ENCODE measurements at places on chromosomes 5 and 9.

DNA sequence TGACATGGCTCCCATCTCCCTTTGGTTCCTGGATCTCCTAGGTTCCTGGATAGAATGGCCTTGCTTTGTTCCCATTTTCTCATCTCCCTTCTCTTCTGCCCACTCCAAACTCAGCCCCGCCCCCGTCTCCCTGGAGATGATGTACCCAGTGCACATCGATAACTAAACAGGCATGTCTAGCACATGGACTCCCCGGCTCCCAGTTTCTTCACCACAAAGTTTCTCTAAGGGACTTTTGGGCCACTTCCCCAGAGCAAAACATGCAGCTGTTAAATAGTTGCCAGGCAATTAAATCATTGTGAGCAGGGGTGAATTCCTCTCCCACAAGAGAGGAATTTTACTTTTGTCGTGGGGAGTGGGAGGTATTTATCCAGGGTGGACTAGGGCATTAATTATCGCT is 259.0 kb downstream of the GADD45G start:
- no peak for DNase-seq

DNA sequence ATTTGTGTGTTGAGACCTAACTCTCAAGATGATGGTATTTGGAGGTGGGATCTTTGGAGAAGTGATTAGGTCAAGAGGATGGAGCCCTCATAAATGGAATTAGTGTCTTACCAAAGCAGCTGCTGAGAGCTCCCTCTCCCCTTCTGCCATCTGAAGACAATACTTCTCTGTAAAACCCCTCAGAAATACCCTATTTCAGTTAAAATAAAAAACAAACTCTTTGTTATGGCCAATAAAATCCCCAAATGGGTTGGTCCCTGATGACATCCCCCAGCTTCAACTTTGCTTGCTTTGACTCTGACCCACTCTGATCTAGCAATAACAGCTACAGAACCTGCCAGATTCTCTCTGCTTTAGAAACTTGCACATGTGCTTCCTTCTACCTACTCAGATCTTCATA is 100.9 kb downstream of the SNCAIP start:
- no peak for DNase-seq

DNA sequence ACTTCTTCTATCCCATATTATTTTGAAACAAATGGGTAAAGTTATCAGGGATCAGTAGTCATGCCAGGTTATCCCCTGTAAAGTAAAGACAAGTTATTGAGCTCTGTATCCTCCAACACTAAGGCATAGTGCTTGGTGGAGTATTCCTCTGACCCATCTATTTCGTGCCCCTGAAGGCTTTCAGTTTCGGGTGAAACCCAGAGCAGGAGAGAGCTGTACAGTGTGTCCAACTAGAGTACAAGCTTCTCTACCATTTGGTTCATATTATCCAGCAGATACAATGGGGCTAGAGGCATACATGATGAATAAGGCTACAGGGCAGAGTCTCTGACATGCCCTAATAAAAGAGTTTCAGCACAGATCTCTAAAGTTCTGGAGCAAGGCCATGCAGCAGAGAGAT is 3.2 kb upstream of the SLC22A4 start:
- no peak for DNase-seq

GRCh38 chr5:16549491-16550206 is 67.1 kb downstream of the RETREG1 start:
- DNase-seq = peak; percentile 70

- DNase-seq = no peak
These were observed 307.3 kb upstream of the KCNN2 start for GRCh38 chr5:114054594-114054993.

DNA sequence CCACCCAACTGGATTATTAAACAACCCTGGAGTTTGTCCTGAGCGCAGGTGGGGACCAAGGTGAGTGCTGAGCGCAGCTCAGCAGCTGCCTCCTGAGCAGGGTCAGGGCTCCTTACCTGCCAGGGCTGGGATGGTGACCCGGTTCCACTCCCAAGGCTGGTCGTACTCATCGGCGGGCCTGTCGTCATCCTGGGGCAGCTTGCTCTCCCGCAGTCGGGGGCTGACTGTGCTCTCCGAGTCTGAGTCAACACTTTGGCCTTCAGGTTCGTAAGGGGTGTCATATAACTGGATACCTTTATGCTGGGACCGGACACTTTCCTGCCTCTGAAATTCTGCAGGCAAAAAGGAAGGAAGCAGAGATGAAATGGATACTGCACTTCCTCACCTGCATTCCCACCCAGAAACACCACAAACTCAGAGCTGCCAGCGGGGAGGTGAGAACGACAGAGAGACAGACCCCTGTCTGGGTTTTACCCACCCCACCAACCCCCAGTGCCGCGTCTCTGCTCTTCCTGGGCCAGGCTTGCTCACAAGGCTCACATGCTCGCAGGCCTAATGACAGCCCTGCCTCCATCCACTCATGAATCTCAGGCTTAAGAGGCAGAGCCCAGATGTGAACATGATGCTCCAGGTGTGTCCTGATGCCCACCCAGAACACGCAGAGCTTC is 70.7 kb upstream of the SLC25A51 start:
- DNase-seq = no peak

- peak; percentile 92 for DNase-seq
These were observed 559.5 kb upstream of the KLF4 start for GRCh38 chr9:108049026-108049607.

- DNase-seq = peak; percentile 18
These were observed 72.9 kb upstream of the PAM start for GRCh38 chr5:102682101-102682647.

DNA sequence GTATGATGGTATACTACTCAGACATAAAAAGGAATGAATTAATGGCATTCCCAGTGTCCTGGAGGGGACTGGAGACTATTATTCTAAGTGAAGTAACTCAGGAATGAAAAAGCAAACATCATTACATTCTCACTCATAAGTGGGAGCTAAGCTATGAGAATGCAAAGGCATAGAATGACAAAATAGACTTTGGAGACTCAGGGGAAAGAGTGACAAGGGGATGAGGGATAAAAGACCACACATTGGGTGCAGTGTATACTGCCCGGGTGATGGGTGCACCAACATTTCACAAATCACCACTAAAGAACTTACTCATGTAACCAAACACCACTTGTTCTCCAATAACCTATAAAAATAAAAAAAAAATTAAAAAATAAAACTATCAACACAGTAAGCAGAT is 587.3 kb upstream of the RGMB start:
- no peak for DNase-seq

GRCh38 chr5:1495525-1495897 is 28.2 kb downstream of the LPCAT1 start:
- no peak for DNase-seq

GRCh38 chr5:176806137-176806536 is 4.2 kb upstream of the UNC5A start:
- DNase-seq = no peak

DNA sequence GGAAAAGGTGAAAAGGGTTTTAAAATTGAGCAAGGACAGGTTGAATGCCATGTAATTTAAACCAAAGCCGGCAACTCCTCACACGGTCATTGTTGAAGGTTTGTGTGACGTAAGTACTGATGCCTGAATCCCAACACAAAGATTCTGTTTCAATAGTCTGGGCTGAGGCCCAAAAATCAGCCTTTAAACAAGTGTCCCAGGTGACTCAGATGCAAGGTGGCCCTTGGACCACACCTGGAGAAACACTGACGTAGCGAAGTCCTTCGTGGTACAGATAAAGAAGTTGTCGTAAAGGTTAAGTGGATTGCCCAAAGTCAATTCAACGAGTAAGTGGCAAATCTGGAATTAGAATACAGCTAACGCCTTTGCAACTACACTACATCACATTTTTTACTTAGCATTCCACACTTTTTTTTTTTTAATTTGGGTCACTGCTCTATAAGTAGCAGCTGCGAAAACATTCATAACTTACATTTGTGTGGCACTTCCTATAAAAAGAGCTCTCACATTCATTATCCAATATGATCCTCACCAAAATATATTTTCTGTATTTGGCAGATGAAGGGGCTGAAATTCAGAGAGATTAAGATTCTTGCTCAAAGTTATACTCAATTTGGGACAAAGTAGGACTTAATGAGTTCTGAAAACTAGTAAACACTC is 111.3 kb downstream of the LPAR1 start:
- no peak for DNase-seq

GRCh38 chr9:33852216-33852826 is 35.4 kb downstream of the UBE2R2 start:
- no peak for DNase-seq

DNA sequence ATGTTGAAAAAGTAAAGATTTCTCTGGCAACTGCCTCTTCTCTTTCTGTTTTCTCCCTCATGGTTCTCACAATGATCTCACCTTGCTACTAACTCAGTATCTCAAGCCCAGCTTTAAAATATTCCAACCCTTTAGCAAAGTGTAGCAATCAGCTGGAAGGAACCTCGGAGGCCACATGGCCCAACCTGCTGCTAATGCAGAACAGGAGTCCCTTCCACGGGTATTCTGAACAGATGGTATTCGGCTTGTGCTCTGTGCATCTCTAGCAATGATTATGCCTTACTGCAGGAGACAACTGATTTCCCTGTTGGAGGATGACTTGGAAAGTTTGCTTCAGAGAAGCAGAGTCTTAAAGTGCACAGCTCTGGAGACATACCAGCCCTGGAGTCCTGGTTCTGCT is 151.8 kb upstream of the PPP1R2B start:
- DNase-seq = no peak

- no peak for DNase-seq
These were observed 16.8 kb upstream of the POMT1 start for GRCh38 chr9:131485728-131486422.

DNA sequence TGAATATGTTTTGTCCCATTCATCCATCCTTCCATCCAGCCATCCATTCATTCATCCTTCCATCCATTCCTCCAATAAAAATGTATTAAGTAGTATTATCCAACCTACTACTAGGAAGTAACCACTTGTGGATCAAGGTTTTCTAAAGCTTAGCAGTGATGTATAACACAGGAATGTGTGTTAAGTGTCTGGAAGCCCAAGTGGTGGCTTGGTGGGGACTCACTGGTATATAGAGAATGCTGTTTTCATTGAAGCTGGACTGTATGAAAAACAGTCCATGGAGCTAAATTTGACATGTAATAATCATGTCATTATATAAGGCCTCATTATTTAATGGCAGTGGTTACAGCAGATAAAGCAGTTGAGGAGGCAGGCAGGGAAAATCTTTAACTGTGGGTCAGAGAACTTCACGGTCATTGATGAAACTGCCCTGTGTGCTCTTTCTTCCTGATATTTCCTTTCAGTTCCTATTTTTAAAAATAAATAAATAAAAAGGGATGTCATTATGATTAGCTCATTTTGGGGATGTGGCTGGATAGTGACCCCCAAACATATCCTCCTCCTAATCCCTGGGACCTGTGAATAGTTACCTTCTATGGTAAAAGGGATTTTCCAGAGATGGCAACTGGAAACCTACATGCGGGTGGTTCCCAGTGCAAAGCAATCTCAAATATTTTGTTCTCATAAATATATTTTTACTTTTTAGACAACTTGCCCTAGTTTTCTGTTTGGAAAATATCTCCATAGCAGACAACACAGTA is 82.3 kb downstream of the DAPK1 start:
- no peak for DNase-seq

GRCh38 chr9:131503626-131504465 is 1.1 kb downstream of the POMT1 start:
- no peak for DNase-seq

GRCh38 chr5:160957312-160957861 is 105.4 kb upstream of the ATP10B start:
- DNase-seq = no peak

- no peak for DNase-seq
These were observed 814 bp downstream of the KIF12 start for GRCh38 chr9:114098021-114098935.

- DNase-seq = no peak
These were observed 136.3 kb downstream of the APBA1 start for GRCh38 chr9:69535911-69536310.

DNA sequence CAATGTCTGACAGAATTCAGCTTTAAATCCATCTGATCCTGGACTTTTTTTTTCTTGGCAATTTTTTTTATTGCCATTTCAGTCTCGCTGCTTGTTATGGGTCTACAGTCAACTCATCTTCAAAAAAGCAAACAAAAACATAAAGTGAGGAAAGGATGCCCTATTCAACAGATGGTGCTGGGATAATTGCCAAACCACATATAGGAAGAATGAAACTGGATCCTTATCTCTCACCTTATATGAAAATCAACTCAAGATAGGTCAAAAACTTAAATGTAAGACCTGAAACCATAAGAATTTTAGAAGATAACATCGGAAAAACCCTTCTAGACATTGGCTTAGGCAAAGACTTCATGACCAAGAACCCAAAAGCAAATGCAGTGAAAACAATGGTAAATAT is 389.1 kb upstream of the ST8SIA4 start:
- no peak for DNase-seq

DNA sequence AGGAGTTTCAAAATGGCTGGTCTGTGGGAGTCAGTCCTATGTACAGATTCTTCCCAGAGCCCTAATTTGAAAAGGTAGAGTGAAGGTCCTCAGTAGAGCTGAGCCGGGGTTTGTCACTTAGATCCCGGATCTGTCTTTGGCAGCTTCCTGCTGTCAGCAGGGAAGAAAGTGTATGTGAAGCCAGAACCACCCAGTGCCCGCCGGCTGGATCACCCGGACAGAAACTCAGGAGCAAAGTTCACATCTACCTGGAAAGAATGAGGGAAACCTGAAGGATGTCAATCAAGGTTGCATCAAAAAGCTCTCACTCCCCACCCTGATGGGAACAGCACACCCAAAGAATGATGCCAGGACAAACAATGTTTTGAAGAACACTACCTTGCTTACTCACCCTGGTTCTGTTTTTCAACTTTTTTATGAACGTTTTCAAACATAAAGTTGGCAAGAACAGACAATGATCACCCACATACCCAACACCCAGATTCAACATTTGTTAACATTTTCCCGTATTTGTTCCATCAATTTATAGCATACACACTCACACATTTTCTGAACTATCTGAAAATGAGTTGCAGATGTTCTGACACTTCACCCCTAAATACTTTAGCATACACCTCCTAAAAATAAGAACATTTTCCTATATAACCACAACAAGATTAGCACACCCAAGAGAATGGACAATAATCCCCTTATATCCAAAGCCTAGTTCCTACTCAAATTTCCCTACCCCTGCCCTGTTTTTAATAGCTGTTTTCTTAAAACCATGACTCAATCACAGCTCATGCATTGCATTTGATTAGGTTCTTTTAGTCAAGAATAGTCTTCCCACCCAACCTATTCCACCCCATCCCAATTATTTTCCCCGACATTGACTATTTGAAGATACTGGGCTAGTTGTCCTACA is 133.9 kb downstream of the LHFPL2 start:
- peak; percentile 47 for DNase-seq

- DNase-seq = no peak
These were observed 61.0 kb downstream of the IPPK start for GRCh38 chr9:92608909-92609445.

GRCh38 chr5:72687288-72687687 is 129.2 kb upstream of the TNPO1 start:
- DNase-seq = no peak

- no peak for DNase-seq
These were observed 20.5 kb downstream of the ERAP2 start for GRCh38 chr5:96896806-96897205.

GRCh38 chr5:64074533-64074932 is 91.1 kb upstream of the RNF180 start:
- no peak for DNase-seq
